ENCODE measurements at places on chromosomes 12 and 14. TPM values are rescaled to one million over a fixed set of nuclear protein-coding genes. Genes with fewer than 3 reads are reported as not detected.

DNA sequence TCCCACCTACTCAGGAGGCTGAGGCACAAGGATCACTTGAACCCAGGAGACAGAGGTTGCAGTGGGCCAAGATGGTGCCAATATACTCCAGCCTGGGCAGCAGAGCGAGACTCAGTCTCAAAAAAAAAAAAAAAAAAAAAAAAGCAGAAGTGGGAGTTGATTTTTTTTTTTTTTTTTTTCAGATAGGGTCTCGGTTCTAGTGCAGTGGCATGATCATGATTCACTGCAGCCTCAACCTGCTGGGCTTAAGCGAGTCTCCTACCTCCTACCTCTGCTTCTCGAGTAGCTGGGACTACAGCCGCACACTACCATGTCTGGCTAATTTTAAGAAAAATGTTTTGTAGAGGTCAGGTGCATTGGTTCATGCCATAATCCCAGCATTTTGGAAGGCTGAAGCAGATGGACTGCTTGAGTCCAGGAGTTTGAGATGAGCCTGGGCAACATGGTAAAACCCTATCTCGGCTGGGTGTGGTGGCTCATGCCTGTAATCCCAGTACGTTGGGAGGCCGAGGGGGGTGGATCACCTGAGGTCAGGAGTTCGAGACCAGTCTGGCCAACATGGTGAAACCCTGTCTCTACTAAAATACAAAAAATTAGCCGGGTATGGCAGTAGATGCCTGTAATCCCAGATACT, 16.3 kb upstream of the HSP90AA1 start:
- no peaks in the 10 kb centered on the region for H3K4me1 ChIP-seq
- no peaks in the 10 kb centered on the region for H3K27me3 ChIP-seq
- no peak overlapping the region for H3K4me3 ChIP-seq

- H3K27ac ChIP-seq: peak overlapping the region; percentile 75
- peak overlapping the region; percentile 96 for H3K4me3 ChIP-seq
- H3K36me3 ChIP-seq: peaks cover 6% of the 10 kb centered on the region
- DNase-seq: peak; percentile 71
Measured at GRCh38 chr14:104794099-104794498, 1.4 kb downstream of the AKT1 start.

- H3K36me3 ChIP-seq: no peaks in the 10 kb centered on the region
- no peak overlapping the region for H3K27ac ChIP-seq
- H3K4me1 ChIP-seq: no peaks in the 10 kb centered on the region
- H3K4me3 ChIP-seq: no peak overlapping the region
- H3K27me3 ChIP-seq: no peaks in the 10 kb centered on the region
Measured at GRCh38 chr12:54830199-54830598, 24.1 kb upstream of the MUCL1 start.

DNA sequence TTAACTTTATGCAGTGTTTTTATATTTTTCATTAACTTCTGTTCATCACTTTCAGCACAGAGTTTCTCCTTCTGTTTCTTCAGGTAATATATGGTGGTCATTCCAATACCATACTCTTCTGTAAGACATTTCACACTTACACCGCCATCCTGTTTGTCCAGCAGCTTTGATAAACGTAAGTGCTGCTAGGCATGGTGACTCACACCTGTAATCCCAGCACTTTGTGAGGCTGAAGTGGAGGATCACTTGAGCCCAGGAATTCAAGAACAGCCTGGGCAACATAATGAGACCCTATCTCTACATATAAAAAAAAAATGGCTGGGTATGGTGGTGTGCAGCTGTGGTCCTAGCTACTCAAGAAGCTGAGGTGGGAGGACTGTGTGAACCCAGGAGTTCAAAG, 55.8 kb downstream of the EXOC5 start:
- H3K27ac ChIP-seq: no peak overlapping the region
- H3K27me3 ChIP-seq: no peaks in the 10 kb centered on the region
- no peak overlapping the region for H3K4me3 ChIP-seq
- DNase-seq: no peak
- peaks cover 29% of the 10 kb centered on the region for H3K36me3 ChIP-seq

DNA sequence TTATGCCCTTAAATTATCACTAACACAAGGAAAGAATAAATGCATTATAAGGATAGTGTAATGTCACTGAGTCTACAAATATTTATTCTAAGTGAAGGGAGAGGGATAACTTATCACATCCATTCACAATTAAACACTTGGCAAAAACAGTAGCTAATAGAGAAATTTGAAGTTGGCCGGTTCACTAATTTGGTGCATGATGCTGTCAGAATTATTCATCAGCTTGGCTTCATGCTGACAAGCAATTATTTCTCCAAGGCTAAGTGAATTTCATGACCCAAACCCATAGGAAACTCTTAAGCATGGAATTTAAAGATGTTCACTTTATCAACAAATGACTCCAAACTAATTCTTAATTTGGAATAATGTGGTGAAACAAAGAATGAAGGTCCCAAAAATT, 25.0 kb upstream of the NR1H4 start:
- no peaks in the 10 kb centered on the region for H3K36me3 ChIP-seq
- H3K4me3 ChIP-seq: no peak overlapping the region
- H3K27ac ChIP-seq: no peak overlapping the region

- H3K4me1 ChIP-seq: peaks cover 5% of the 10 kb centered on the region
- no peaks in the 10 kb centered on the region for H3K27me3 ChIP-seq
- no peak overlapping the region for H3K27ac ChIP-seq
Measured at GRCh38 chr12:20403230-20403629, 34.9 kb downstream of the PDE3A start.

- H3K27ac ChIP-seq: no peak overlapping the region
- peaks cover 80% of the 10 kb centered on the region for H3K27me3 ChIP-seq
- no peaks in the 10 kb centered on the region for H3K4me1 ChIP-seq
- H3K36me3 ChIP-seq: no peaks in the 10 kb centered on the region
Measured at GRCh38 chr14:104116756-104117340, 21.5 kb upstream of the KIF26A start.

Gene ACOT4
- 0.42 TPM for total RNA-seq

Gene ALKBH2
- total RNA-seq: 46.6 TPM

Gene CD9
- total RNA-seq: 11.6 TPM

Data from cardiac muscle cell (in vitro differentiated cells and primary cell).